ENCODE measurements at places on chromosomes 1 and 21.
A peak's percentile ranks its signal among the peaks of the same experiment; 100 is the strongest.

DNA sequence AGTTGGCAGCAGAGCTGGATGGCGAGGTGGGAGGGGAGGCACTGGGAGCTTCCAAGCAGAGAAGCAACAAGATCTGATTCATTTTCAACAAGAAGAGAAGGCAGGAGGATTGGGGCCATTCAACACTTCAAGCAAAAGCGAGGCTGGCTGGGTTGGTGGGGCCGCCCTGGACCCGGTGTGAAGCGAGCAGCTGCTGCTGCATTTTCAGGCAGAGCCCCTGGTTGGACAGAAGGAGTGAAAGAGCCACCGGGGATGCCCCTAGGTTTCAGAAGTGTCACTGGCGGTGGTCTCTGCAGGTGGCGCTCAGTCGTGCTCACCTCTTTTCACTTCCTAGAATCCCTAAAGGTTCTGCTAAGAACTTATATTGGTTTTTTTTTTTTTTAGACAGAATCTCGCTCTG, 18.0 kb downstream of the SLC2A7 start:
- no peak for DNase-seq

DNA sequence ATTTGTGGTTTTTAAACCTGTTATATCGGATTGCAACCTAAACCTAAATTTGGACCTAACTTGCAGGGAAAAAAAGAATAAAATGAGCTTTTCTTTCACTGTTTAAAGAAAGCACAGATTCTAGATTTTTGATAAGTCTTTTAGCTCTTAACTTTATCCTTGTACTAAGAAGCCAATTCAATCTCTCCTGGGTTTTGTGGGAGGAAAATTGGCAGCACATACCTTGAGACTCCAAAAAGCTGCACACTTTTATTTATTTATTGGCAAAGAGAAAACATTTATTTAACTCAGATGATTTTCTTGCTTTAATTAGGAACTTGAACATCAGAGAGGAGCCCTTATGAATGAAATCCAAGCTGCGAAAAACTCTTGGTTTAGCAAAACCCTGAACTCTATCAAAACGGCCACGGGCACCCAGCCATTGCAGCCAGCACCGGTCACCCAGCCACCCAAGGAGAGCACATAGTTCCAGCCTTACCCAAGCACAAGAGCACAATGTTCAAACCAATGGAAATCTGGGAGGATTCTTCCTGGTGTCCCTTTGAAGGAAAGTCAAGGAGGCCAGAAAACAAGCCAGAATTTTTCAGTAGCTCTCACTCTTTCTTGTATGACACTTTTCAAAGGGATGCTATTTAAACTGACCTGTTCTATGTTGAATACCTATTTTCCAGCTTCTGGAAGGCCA, 10.1 kb upstream of the CACYBP start:
- DNase-seq: no peak

DNA sequence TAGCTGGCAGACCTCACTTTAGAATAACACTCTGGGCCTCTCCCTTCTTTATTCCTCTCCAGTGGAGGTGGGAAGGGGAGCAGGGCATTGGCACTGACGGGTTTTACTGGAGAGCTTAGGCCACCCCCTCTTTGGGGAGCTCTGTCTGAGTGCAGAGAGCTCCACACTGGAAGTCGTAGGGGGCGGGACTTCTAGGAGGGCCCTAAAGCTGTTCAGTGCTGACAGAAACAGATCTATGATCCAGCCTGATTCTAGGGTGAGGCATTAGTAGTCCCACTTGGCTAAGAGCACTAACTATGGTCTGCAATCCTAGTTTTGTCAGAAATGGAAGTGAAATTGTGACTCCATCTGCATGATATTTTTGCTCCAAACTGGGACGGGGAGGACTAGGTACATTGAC, 138.7 kb downstream of the MIS18A start:
- no peak for DNase-seq

GRCh38 chr1:193524021-193524420, 337.6 kb upstream of the B3GALT2 start:
- DNase-seq: no peak

- no peak for DNase-seq
Measured at GRCh38 chr1:27773826-27774445, 917 bp downstream of the STX12 start.

- no peak for DNase-seq
Measured at GRCh38 chr1:202112859-202113689, 9.6 kb upstream of the GPR37L1 start.

- DNase-seq: no peak
Measured at GRCh38 chr1:154492115-154492514, 9.9 kb upstream of the TDRD10 start.

DNA sequence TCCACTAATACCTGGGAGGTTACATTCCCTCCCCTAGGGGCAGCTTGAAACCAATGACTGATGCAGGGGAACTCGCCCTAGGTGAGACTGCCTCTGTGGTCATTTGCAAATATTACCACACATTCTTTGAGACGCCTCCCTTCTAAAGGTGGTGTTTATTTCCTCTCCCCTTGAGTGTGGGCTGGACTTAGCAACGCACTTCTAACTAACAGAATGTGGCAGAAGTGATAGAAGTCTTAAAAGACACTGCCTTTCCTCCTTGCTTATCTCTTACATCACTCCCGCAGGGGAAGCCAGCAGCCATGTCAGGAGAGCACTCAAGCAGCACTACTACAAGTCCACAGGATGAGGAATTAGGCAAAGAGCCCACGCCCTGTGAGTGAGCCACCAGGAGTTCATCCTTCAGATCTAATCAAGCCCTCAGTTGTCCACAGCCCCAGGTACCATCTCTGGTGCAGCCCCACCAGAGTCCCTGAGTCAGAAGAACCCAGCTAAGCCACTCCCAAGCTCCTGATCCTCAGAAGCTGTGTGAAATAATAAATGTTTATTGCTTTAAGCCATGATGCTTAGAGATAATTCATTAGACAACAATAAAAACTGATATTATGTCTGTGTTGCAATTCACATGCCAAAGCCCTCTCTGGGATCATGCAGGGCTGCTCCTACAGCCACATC, 14.8 kb upstream of the MATN1 start:
- no peak for DNase-seq

GRCh38 chr1:221667504-221667903, 74.4 kb downstream of the DUSP10 start:
- DNase-seq: no peak

DNA sequence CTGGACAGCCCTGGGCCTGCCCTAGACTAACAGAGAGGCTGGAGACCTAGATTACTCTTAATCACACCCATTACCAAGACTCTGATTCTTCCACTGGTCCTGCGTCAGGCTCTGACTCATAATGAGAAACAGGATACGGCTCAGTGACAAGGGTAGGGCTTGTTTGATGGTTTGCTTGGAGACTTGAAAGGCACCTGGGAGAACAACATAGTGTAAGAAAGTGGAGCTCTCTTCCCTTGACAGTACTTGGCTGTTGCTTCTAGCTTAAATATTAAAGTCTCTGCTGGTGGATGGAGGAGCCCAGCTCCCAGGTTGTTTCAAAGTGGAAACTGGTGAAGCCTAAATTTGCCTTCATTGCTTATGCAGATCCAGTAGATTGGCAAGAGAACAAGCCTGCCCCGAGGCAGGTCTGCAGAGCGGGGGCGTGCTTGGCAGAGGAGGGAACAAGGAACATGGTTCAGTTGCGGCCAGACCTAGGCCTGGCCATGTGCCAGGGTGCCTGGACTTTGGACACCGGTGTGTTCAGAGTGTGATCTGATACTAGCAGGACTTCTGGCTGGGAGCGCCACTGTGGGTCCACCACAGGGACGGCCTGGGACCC, 480.6 kb downstream of the CAMTA1 start:
- no peak for DNase-seq

DNA sequence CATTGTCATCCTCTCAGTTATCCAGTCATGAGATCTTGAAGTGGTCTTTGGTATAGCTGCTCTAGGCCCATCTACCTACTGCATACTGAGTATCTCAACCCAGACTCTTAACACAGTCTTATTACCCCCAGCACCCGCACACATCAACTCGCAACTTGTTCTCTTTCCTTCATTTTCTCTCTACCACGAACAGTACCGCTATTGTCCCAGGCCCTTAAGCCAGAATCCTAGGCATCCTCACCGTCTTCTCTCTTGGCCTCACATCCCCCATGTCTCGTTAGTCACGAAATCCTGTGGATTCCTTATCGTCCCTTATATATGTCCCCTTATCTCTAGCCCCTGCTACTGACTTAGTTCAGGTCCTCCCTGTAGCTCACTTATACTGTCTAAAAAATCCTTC, 126.4 kb downstream of the TMEM53 start:
- no peak for DNase-seq

GRCh38 chr21:45386728-45387371, 18.1 kb upstream of the COL18A1 start:
- DNase-seq: no peak

DNA sequence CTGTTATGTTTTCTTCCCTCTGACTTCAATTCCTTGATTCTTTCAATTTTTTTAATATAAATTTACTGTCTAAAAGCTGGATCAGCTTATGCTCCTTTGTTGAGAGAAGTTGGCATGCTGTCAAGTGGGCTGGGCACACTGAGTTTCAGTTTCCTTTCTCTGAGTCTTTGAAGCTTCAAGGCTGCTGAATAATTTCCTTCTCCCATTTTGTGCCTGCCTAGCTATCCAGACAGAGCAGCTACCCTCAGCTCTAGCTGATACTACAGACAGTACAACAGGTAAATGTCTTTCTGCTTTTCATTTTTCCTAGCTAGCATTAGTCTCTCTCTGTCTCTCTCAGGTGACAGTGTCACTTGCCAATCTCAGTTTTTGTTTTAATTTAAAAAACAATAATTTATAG, at the start of gene IFI44:
Gene IFI44, plus strand, starts transcription at position 204 of the 400 bp plus-strand sequence. CDS start 365 bp downstream, outside the sequence.
- DNase-seq: peak; percentile 49

GRCh38 chr1:156337052-156337887, 822 bp downstream of the CCT3 start:
- no peak for DNase-seq

DNA sequence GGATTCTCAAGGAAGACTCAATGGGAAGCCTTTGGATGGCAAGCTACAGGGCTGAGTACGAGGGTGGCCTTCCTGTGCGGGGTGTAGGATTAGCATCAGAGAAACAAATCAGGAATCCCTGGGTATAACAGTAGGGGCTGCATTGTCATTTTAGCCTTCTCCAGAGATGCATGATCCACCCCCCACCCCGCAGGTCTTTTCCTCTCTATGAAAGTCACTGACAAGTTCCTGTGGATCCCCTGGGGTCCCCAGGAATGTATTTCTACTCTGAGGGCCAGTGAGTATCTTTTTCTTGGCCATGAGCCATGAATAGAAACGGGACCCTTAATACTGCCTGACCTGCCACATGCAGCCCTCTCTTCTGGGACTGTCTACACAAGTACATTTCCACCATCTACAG, 473.0 kb upstream of the VAMP3 start:
- no peak for DNase-seq

- DNase-seq: no peak
Measured at GRCh38 chr1:116693759-116694480, 26.4 kb upstream of the IGSF3 start.

GRCh38 chr1:230301322-230301721, 124.8 kb downstream of the PGBD5 start:
- DNase-seq: no peak

- DNase-seq: no peak
Measured at GRCh38 chr1:53449693-53450092, 9.5 kb upstream of the DMRTB1 start.

GRCh38 chr1:179083533-179083932, 1.7 kb downstream of the TOR3A start:
- no peak for DNase-seq

GRCh38 chr1:73106931-73107330, 824.6 kb upstream of the NEGR1 start:
- no peak for DNase-seq

DNA sequence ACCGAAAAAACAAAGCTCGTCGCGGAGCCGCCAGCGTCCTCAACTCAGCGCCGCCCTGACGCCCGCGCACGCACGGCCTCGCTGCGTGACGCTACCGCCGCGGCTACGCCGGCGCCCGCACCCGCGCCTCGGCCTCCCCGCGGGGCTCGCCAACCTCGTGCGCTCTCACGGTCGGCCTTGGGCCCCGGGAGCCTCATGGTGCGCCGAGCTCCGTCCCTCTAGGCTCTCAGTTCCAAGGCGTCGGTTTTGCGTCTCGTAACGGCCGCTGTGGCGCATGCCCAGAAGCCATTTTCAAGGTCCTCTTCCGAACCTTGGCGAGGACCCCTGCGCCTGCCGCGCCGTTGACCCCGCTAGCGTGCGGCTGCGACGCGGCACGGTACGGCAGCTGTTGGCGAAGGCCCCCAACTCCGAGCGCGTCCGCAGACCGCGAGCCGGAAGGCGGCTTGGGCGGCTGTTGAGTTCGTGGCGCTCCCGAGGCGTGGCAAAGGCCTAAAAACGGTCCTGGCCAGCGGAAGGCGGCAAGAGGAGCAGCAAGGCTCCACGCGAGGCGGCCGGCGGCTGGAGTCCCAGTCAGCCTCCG, at the start of gene HENMT1:
Gene HENMT1, minus strand, starts transcription at position 64 of the 580 bp plus-strand sequence. CDS start 1,209 bp downstream, outside the sequence.
- DNase-seq: peak; percentile 47

DNA sequence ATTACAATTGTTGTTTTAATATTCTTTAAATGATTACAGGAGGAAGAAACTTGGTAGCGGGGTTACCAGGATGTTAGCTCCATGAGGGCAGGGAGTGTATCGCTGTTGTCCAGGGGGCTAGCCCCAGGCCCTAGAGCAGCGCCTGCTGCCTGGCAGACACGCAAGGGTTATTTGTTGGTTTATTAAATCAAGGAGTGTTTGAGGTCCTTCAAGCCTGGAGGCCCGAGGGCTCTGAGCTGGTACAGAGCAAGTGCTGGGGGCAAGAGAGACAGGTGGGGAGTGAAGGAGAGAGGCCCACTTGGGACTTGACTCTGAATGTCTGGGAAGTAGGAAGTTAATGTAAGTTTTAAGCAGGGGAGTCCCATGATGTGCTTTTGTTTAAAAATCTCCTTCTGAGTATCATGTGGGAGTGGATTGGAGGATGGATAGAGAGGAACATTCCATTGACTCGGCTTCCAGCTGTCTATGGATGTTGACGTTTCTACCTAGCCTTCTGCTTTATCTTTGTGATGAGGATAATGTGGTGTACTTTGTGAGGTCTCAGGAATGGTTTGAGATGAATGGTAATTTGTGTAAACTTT, 8.7 kb downstream of the ITSN1 start:
- no peak for DNase-seq

GRCh38 chr1:100037656-100037926, 67.8 kb downstream of the SLC35A3 start:
- no peak for DNase-seq

DNA sequence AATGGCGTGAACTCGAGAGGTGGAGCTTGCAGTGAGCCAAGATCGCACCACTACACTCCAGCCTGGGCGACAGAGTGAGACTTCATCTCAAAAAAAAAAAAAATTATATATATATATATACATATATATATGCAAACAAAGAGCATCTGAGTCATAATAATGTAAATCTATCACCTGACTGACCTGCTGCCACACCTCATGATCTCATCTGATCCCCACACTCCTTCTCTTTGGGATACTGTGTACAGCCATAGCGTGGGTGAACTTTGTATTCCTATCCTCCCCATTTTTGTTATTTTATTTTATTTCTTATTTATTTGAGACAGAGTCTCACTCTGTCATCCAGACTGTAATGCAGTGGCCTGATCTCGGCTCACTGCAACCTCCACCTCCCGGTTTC, 2.6 kb upstream of the HDAC1 start:
- no peak for DNase-seq
